ENCODE measurements at places on chromosomes 13 and 19. TPM values are rescaled to one million over a fixed set of nuclear protein-coding genes. Genes with fewer than 3 reads are reported as not detected.

POGLUT2 gene
- total RNA-seq, result 7.3 TPM

TLE6 gene
- total RNA-seq, result 0.47 TPM

ZFP14 gene
- total RNA-seq, result 5.1 TPM

C19orf85 gene
- not detected for total RNA-seq

CPB2 gene
- total RNA-seq, result 997 TPM

STOML3 gene
- total RNA-seq, result not detected

ACTMAP gene
- total RNA-seq, result 0.93 TPM

SMG9 gene
- 6.2 TPM for total RNA-seq

CEACAM6 gene
- 0.08 TPM for total RNA-seq

LIPE gene
- total RNA-seq, result 1.5 TPM

ASPDH gene
- total RNA-seq, result 11.6 TPM

CNN1 gene
- 5.9 TPM for total RNA-seq

PLK5 gene
- not detected for total RNA-seq

IL12RB1 gene
- 1.3 TPM for total RNA-seq

THSD8 gene
- total RNA-seq, result not detected

CD33 gene
- 2.8 TPM for total RNA-seq

KIR2DL1 gene
- not detected for total RNA-seq

FGF14 gene
- 0.05 TPM for total RNA-seq

All from liver (tissue), 10 donors.